ENCODE measurements at places on chromosomes 13 and 19.
A peak's percentile ranks its signal among the peaks of the same experiment; 100 is the strongest.

DNA sequence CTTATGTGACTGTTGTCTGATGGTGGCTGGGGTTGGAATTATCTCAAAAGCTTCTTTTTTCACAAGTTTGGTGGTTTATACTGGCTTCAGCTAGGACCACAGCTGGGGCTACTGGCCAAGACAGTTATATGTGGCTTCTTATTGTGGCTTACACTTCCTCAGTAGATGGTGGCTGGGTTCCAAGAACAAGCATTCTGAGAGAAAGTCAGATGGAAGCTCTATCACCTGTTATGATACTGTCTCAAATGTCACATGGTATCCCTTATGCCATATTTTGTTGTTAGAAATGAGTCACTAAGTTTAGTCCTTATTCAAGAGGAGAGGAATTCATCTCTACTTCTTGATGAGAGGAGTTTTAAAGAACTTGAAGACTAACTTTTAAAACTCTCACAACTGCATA is 41.6 kb downstream of the NDFIP2 start:
- DNase-seq, result peak; percentile 22

DNA sequence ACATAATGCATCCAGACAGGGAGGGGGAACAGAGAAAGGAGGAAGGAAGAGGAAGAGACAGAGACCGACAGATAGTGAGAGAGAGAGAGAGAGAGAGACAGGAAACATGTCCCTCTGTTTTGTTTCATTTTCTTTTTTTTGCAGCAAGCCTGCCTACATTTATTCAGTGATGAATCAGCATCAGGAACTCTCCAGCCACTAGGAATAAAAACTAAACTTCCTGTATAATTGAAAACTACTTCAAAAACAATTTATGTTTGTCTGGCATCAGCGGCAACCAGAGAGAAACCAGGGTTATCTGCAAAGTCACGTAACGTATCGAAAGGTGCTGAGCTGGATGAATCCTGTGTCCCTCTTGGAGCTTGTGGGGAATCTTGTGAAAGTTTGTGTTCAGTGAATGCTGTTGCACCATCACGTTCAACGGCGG is 148.6 kb upstream of the SOX21 start:
- no peak for DNase-seq

DNA sequence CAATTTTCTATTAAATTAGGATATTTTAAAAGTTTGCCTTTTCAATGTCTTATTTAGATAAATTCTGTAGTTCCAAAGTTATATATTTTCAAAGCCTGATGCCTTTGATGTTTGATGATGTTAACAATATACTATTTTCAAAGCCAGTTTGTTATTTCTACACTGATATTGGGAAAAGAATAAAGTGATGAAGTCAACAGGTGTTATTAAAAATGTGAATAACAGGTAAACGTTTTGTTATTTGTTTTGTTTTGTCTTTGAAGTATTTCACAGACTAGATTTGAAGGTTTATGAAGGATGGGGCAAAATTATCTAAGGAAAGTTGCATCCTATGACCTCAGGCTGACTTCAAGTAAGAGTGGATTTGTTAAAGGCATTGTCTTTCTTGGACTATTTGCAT is 33.1 kb upstream of the ZNF420 start:
- no peak for DNase-seq

DNA sequence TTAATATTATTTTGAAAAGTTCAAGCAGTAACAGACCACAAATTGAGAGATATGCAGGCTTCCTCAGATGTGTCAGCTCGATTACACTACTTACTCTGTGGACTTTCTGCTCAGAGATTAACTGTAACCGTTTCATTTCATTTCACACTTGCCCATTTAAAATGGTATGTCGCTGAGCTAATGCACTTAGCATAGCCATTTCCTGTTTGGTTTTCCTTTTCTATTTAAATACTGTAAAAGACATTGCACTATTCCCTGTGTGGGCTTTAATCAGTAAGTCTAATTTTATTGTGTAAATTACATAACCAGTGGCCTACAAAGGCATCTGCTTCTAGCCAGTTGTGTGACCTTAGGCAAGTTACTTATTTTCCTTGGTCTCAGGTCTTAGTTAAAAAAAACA is 237.6 kb downstream of the LACC1 start:
- no peak for DNase-seq
